ENCODE measurements at places on chromosomes 7 and 10.

- DNase-seq: no peak
These were observed 392.6 kb downstream of the POM121L12 start for GRCh38 chr7:53428045-53428444.

DNA sequence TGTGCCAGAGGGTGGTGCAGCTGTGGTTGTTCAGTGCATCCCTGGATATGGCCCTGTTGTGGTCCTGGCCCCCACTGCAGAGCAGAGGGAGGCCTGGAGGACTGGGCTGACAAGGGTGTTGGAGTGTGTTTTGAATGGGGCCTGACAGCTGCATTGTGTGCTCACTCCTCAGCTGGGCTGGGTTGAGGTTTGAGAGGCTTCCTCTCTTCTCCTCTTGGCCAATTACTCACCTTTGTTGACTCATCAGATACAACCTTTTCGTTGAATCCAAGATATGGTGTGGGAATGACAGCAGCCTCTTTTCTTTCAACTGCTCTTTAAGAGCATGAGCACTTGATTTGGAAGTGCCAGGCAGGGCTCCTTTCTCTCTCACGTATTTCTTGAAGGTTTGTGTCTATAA, 228.5 kb upstream of the COBL start:
- no peak for DNase-seq

DNA sequence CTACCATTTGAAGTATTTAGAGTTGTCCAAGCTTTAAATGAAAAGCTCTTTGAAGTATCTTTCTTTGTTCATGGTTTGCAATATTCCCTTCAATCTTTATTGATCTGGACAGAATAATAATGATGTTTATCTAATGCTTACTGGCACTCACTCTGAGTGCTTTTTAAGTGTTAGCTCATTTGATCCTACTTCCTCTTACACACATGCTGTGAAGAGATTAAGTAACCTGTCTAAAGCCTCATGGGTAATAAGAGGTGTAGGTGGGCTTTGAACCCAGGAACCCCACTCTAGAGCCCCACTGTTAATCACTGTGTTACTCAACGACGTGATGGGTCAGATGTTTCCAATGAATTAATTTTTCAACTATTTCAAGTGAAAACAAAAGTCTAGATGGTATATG, 31.1 kb upstream of the ADD3 start:
- DNase-seq: no peak

GRCh38 chr10:44714451-44714850, 196.7 kb upstream of the TMEM72 start:
- no peak for DNase-seq

DNA sequence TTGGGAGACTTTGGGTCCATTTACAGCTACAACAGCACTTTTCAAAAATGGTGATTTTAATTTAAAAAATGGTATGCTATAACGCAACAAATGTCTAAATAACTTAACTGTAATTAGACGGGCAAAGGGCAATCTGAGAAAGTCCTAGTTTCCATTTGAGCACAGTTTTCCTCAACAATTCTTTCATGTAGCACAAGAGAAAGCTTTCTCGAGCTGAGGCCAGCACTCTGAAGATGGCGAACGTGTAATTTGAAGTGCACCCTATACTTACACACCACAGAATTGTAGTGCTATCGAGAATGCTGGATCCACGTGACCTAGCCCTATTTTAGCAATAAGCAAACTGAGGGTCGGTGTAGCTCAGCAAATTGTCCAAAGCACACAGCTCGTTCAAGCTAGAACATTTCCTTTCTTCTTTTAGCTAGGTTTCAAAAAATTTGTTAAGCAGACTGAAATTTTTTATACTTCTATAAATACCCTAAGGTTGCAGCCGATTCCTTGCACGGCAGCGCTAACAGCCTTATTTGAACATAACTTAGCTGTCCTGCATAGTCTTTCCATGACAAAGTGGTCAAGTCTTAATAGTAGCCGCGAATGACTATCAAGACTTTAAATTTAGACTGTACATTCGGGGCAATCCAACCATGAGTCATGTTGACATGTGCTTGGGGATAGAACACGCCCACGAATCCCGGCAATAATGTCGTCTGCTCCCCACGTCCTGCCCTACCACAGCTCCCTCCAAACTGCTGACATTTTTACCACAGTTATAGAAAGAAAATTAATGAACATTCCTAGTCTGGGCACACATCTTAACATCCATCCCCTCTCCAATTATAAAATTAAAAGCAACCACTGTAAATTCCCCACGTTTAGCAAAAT, 10.0 kb downstream of the KLF6 start:
- no peak for DNase-seq

GRCh38 chr10:124375353-124375614, 43.4 kb downstream of the OAT start:
- no peak for DNase-seq

DNA sequence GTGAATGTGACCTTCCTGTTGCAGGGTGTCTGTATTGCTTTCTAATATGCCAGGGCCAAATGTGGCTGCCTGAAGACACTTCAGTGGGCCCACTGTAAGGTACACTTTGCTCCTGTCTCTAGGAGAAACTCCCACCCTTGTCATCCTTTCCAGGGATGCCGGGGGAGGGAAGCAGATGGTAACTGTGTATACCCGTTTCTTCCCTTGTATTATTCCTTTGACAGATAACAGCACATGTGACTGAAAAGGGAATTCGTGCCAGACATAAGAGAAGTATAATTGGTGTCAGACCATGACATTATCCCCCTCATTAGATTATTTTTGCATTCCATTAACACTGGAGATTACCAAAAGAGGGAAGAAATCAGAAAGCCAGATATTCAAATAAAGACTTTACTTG, 317.7 kb downstream of the CAMK1D start:
- no peak for DNase-seq

DNA sequence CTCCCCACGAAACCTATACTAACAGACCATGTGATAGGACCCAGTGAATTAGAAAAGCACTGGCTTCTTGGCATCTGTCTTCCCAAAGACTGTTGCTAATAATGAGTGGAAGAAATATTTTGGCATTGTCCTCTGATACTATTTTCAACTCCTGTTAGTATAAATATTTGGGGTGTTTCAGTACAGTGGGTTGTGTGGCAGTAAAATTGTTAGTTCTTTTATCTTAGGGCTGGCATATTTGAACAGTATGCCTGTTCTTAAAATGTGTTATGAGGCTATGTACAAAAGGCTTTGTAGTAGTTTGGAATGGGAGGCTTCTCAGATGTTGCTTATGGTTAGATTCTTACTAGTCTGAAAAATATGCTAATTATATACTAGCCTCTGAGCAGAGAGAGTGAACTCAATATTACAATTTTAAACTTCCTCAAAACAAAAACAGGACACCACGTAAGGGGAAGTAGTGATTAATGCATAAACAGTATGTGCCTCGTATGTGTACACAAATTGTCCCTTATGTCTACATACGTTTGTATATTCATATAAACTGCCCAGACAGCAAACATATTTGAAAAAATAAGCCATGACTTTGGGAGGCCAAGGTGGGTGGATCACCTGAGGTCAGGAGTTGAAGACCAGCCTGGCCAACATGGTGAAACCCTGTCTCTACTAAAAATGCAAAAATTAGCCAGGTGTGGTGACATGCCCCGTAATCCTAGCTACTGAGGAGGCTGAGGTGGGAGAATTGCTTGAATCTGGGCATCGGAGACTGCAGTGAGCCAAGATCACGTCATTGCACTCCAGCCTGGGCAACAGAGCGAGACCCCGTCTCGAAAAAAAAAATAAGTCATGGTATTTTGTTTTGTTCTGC, 115.4 kb downstream of the ARID5B start:
- DNase-seq: no peak

GRCh38 chr7:133712544-133712943, 414.6 kb upstream of the LRGUK start:
- no peak for DNase-seq

DNA sequence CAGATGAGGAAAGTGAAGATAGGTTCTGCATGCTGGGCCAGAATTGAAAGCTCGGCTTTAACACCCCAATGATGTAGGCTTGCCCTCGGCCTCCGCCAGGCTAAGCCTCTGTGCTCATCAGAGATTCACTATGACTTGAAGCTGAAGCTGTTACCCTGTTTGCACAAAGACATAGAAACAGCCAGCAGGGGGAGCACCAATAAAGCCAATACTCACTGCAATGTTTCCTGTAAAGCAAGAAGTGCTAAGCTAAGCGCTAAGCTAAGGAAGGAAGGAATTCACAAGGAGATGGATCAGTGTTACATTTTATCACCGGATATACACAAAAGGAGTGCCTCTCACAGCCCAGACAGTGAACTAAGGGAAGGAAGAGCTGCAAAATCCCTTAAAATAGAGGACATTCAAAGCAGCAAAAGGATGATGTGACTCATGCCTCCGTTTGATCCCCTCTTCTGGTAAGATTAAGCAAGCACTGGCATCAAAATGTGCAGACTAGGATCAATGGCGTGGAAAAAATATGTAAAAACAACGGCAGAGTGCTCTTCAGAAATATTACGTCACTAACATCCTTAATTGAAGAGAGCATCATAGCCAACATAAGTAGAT, 153.8 kb downstream of the COBL start:
- peak; percentile 25 for DNase-seq

DNA sequence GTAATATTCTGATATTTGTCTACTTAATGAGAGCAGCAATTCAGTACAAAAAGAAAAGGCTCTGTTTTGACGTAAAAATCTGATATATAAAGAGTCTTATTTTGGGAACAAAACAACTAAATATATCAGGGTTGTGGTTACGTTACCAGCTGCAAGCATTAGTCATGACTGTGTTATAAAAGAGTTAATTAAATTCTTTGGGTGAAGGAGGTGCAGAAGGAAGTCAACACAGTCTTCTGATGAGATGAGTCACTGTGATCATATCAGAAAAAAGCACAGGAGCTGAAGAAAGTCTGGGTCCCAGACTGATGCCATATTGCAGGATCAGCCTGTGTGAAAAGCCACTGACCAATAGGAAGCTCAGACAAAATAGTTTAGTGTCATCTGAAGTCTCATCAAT, 234.3 kb upstream of the TEX47 start:
- no peak for DNase-seq

DNA sequence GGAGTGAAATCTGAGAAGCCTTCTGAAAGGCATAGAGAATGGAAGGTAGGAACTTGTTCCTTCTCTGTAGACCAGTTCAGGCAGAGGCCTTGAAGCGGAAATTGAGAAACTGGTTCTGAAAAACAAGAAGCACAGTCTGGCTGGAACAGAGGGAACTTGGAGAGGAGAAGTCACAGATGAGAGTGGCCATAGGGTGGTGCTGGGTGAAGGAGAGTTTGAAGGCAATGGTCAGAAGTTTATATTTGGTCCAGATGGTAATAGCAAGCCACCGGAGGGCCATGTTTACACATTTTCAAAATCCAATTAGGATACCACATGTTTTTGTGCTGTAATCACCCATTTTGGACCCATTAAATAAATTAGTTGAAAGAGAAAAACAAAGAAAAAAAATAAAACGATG, 692.5 kb downstream of the INHBA start:
- DNase-seq: no peak

GRCh38 chr7:5172196-5172775, 17.7 kb upstream of the WIPI2 start:
- DNase-seq: no peak

DNA sequence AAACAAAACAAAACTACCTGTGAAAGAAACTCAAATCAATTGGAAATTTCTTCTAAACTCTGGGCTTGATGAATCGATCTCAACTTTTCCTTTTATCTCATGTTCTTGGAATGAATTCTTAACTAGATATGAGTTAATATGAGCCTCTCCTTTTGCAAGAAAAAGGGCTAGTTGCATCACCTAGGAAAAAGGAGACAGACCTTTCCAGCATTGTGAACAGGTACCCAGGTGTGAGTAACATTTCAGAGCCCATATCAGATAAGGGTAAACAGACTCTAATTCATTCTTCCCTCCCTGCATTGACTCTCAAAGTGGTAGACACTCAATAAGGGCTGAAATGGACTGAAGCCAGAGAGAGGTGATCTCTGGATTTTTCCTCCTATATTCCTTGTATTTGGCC, 103.8 kb upstream of the AGR3 start:
- no peak for DNase-seq

DNA sequence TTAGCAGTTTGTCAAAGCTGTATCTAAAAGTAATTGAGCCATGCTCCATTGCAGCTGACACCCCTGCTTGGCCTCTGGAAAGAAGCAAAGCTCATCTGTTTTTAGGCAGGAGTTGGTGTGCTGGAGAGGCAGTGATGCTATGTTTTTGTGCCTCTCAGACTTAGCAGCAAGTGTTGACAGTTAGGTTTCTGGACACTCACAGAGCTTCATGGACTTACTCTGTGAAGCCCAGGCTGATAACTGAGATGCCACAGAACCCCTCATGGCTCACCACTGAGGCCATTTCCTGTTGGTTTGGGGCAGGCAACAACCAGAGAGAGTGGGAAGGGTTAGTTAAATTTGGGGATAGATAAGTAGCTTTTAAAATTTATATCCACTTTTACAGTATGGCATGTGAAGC, 59.8 kb downstream of the BTAF1 start:
- no peak for DNase-seq

All from activated CD8-positive, alpha-beta memory T cell treated with anti-CD3 and anti-CD28 coated beads for 4 hours (primary cell).